ENCODE measurements at places on chromosomes 1 and 21.

DNA sequence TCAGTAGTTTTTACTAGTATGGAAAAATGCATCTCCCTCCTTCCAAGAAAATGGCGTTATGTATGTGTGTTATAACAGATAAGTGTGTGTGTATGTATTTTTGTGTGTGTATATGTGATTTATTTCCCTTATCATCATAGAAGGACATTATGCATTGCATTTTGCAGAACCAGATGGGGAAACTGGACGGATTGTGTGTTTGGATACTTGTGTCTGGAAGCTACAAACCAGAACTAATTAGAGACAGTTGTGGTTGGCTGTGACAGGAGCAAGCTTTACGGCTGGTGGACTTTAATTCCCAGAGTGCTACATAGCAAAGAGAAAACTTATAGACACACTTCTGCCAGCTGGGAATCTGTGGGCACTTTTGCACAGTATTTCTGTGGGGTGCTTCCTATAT lies 162.5 kb downstream of the RWDD3 start:
- DNase-seq, result no peak

DNA sequence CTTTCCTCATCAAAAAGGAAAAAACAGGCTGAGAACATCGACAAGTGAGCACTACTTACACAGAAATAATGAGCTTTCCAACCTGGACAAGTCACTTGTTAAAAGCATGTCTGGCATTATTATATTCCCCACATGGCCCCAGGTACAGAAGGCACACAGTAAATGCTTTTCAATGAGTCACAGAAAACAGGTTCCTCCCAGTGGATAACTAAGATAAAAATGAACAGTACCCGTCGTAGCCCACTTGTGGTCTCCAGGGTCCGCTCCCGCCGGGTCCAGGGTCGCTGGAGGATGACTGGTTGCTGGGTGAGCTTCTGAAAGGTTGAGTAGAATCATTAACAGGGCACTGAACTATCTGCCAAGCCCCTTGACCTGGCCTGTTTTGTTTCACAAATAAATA lies 186.6 kb downstream of the SIPA1L2 start:
- no peak for DNase-seq

- no peak for DNase-seq
Measured at GRCh38 chr1:225771661-225772322, 5.8 kb upstream of the SRP9 start.

DNA sequence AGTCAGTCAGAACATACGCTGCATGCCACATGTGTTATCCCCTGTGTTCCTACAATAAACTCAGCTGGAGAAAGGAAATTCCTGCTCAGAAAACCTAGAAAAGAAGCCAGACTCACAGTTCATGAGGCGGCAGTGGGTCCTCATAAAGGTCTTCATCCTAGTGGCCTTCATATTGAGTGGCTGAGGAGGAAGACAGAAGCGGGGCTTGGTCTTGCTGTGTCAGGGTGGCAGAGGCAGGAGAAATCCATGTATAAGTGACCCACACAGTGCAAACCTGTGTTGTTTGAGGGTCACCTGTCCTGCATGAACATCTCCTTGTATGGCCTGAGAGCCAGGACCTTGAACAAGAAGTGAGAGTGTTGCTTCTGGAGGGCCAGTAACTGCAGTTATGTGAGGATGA lies 4.0 kb upstream of the WNT3A start:
- DNase-seq, result no peak

DNA sequence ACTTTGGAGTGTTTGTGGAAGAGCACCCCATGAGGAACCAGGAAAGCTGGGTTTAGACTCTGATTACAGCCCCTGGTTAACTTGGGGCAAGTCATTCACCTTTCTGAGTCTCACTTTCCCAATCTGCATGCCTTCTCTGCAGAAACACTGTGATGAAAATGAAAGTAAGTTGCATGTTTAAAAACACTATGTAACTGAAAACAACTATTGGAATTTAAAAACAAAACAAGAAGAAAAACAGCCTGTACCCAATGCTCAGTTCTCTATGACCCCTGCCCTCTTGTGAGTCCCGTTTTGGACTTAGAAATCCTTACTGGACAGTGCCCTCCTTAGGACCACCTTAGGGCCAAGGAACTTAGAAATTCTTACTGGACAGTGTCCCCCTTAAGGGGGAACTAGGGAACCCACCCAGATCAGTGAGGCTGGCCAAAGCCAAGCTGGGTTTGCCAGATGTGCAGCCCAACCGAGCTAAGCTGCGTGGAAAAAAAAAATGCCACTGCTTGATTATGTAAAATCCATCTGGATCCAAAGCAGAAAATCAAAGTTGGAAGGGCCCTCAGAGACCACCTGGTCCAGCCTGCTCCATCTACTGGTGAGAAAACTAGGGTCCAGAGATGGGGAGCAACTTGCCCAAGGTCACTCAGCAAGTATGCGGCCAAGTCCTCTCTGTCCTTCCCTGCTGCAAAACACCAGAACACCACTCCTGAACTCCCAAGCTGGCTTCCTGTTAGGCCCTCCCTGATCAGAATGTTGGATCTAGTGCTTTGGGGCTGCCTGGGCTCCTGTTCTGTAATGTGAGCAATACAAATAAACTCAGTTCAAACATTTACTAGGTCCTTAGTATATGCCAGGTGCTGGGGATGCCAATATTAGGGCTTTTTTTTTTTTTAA lies 77.7 kb downstream of the MRPL37 start:
- no peak for DNase-seq

- no peak for DNase-seq
Measured at GRCh38 chr1:1048765-1049164, 25.3 kb downstream of the RNF223 start.

DNA sequence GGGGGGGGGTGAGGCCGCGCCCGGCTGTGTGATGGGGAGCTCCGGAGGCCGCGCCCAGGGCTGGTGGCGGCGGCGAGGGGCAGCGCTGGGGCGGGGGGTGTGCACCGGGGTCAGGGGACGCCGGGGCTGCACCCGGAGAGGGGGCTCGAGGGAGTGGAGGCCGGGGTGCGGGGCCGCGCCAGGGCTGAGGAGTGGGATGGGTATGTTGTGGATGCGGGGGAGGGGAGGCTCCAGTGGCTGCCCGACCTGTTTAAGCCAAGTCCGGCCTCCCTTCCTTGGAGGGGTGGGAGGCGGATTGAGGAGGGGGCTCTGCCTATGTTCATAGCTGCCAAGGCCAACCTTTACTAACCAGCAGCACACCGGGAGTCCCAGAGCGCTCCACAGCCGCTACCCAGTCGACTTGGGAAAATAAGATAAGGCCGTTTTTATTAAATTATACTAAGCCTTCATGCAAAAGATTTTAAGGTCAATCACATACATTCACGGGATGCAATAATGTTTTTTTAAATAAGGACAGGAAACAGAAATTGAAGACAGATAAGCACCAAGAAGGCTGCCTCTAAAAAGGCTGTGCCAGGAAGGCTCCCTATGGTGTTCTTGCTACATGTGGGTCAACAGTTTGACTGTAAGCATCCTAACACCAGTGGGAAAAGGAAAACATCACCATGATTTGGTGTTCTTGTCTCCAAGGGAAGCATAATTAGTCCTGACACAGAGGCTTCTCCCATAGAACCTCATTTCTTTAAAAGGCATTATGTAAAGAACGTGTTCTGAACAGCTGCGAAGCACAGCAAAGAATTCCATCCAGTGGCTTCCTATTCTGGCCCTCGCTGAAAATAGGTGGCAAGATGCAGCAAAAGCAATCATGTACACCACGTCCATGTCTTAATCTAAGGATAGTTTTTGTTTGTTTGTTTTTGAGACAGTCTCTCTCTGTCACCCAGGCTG lies 626 bp upstream of the HLCS start:
- no peak for DNase-seq

DNA sequence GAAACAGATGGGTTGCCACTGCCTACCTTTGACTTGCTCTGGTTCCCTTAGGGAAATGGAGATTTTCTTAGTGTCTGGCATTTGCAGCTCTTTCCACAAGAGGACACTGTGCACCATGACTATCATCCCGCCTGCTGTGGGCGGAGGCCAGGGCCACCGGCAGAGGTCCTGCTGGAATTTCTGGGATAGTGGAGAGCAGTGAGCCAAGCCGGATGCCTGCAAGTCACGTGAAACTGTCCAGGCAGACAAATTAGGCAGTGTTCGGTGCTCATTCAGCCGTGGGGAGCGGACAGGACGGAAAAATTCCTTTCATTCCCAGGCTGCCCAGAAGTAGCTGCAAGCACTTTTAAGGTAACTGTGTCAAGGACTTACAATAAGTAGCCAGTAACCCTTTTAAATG lies 43.4 kb downstream of the IGSF5 start:
- no peak for DNase-seq

DNA sequence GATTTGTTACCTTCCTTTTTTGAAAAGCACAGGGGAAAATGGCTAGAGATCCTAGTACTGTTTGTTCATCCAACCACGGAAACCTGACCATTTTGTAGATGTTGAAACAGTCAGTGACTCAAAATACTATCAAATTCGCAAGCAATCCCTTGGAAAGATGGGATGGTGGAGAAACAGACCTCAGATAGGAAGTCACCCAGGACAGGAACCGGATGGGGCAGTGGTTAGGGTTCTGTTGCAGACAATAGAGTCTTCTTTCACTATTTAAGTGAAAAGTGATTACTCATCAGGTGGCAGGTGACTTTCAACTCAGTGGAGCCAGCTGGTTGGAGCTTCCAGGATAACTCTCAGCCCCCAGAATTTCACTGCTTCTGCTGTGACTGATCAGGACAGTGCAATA lies 17.0 kb downstream of the LHX4 start:
- DNase-seq, result no peak
